ENCODE measurements at places on chromosomes 12 and 14.

DNA sequence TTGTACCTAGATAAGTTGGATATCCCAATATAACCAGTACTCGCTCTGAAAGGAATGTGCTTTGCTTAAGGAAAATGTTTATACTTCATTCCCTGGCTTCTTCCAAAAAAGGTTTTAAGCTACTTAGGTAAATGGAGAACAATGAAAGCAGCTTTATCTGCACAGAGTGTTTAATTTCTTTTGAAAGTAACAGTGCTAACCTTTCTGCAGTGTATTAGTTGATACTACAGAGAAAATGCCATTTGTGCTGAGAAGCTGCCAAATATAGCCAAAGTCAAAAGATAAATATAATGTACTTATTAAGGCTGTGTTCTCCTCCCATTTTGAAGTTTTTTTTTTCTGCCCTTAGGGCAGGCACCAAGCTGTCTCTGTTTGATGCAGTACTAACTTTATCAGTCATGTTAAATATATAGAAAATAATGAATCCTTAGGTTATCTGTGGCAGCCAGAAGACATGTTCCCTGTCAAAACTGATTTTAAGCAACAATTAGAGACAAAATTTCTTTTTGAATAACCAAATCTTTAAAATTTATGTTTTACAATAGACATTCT is 145.4 kb upstream of the KITLG start:
- no peak for DNase-seq

DNA sequence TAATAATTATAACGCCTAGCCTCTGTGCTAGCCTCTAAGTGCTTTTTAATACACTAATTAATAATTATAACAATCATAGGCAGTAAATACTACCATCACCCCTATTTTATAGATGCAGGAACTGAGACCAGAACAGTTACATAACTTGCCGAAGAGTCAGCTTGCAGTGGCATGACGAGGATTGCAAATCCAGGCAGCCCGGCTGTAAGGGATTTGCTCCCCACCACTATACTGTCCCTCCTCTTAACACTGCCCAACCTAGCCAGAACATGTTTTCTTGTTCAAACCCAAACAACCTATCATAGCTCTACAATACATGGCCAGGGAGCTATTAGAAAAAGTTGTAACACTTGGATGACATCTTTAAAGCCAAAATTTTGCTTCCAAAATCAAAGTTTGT is 33.9 kb upstream of the VASH1 start:
- no peak for DNase-seq

DNA sequence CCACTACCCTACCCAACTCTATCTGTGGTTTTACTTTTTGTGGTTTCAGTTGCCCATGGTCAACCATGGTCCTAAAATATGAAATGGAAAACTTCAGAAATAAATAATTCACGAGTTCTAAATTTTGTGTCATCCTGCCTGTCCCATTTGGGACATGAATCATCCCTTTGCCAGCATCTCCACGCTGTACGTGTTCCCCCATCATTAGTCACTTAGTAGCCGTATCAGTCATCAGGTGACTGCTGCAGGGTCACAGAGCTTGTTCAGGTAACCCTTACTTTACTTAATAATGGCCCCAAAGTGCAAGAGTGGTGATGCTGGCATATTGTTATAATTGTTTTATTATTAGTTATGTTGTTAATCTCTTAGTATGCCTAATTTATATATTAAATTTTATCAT is 209.9 kb downstream of the ITPR2 start:
- no peak for DNase-seq

GRCh38 chr12:52805739-52806138 is 8.2 kb downstream of the KRT4 start:
- DNase-seq: no peak

- no peak for DNase-seq
These were observed 13.8 kb downstream of the BAG5 start for GRCh38 chr14:103548463-103549351.

DNA sequence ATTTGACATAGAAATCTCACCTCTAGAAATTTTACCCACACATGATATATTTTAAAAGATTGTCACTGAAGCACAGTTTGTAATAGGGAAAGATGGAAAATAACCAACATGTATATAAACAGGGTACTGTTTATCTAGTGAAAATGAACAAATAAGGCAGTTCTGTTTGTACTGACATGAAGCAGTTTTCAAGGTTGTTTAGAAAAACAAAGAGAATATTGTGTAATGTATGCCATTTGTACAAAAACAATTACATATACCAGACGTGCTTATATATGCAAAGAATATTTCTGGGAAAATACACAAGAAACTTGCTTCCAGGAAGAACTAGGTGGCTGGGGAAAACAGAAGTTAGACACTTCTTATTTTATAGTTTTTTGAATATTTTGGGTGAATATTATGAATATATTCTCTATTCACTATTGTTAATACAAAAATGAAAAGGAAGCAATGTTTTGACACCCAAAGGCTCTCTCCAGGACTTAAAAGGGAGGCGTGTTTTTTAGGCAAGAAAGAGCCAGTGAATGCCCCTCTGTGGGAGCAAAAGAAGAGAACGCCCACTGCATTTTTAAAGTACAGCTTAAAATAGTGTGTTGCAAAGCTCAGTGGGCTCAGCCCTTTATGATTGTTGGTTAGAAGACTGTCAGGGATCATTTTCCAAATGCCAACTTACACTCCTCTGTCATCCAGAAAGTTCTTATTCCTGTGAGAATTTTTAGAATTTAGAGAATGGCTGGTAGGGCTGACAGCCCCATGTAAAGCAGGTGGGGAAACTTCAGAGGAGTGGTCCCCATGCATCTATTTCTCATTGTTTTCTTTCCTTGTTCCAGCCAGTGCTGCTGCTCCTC is 59.6 kb upstream of the FERMT2 start:
- no peak for DNase-seq

GRCh38 chr14:70100071-70100470 is 88.7 kb downstream of the SLC8A3 start:
- DNase-seq: no peak

DNA sequence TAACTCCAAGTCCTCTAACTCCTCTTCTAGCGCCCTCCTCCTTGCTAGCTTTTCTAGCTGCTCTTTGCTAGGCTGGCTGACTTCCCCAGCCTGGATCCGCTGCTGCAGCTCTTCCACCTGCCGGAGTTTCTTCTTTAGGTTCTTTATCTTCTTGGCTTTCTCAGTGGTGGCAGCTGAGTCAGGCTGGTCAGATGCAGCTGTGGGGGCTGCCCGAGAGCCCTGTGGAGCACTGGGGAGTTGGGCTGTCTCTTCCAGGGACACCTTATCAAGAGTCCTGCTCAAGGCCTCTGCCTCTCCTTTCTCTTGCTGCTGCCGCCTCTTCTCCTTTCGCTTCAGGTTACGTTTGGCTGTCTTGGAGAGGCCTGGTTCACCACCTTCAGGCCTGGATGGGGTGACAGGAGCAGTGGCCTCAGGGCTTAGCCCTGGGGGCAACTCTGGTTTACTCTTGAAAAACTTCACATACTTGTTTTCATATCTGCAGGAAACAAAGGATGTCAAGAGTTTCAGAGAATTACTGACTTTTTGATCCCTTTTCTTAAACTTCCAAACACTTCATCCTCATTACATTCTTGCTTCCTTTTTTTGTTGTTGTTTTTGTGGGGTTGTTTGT is 25.7 kb downstream of the PYM1 start:
- DNase-seq: no peak

DNA sequence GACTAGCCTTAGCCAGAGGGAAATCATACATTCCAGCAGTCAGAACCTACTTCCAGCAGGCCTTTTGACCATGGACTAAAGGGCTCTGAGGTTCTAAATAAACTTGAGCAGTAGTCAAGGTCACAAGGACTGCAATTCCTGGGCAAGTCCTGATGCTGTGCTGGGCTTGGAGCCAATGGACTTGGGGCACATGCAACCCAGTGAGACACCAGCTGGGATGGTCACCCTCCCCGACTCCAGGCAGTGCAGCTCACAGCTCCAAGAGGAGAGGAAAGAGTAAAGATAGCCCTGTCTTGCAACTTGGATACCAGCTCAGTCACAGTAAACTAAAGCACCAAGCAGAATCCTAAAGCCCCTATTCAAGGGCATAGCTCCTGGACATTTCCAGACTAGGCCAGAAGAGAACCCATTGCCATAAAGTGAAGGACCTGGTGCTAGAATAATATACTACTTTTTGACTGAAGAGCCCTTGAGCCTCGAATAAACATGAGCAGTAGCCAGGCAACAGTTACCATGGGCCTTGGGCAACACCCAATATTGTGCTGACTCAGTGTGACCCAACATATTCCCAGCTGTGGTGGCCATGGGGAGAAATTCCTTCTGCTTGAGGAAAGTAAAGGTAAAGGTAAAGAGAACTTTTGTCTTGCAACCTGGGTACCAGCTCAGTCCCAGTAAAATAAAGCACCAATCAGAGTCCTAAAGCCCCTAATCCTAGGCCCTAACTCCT is 226.2 kb upstream of the CLEC14A start:
- peak; percentile 71 for DNase-seq

GRCh38 chr12:14280921-14281320 is 84.6 kb upstream of the ATF7IP start:
- no peak for DNase-seq

DNA sequence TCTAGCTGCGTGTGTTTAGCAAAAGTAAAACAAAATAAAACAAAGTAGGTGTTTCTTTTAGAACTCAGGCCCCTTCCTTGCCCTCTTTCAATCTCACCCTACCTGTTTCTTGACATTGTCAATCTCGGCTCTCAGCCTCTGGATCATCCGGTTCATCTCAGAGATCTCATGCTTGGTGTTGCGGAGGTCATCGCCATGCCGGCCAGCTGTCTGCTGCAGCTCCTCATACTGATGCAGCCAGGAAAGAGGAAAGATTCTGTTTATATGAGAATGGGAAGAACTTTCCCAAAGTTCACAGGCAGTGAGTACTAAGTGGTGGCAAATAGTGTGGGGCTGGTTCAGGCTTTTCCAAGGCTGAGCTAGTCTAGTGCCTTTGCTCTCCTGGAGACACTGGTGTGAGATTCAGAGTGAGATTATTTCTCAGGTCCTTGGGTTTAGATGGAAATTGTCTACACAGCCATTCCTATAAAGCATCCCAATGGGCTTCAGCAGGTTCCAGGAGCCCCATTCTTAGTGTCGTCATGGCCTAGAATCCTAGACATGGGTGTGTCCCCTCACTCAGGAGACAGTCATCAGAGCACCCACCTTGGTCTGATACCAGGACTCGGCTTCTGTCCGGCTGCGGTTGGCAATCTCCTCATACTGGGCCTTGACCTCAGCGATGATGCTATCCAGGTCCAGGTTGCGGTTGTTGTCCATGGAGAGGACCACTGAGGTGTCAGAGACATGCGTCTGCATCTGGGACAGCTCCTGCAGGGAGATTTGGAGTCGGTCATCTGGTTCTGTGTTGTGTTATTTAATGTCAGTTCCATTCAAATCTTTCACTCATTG is 3.0 kb downstream of the KRT5 start:
- DNase-seq: no peak

DNA sequence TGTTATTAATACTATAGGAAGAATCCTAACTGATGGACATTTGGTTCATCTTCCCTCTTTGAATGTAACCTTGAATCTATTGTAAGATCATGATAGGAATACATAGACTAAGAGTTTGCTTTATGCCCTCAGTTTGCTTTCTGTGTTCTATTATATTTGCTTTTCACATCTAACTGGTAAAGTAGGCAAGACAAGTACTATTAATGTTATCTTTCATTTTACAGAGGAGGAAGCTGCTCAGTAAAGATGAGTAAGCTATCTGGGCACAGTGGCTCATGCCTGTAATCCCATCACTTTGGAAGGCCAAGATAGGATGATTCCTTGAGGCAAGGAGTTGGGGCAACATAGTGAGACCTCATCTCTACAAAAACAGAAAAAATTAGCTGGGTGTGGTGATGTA is 103.0 kb downstream of the TMTC2 start:
- no peak for DNase-seq
